ENCODE measurements at places on chromosomes 2 and 18. TPM values are rescaled to one million over a fixed set of nuclear protein-coding genes. Genes with fewer than 3 reads are reported as not detected.

The PLEK gene
- 33.0 TPM for total RNA-seq

The NOSTRIN gene
- total RNA-seq = 15.3 TPM

The GCG gene
- total RNA-seq = not detected

The MGAT4A gene
- total RNA-seq = 33.0 TPM
